ENCODE measurements at places on chromosomes 3 and 15.
A peak's percentile ranks its signal among the peaks of the same experiment; 100 is the strongest.

- no peak for DNase-seq
Observed at GRCh38 chr3:4730719-4731118, 237.6 kb downstream of the ITPR1 start.

DNA sequence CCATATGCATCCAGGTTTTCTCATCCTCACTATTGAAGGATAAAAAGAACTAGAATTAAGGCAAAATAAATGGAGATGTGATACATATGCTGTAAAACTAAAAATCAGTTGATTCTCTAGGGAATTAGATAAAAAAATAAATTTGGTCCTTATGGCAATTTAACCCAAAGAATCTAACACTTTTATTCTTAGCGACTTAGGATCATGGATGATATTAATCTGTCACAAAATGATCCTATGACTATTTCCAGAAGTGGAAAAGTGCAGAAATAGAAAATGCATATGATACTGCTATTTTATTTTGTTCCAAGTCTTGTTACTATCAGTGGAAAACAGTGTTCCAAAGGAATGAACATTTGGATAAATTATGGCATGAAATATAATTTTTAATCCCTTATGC, 746.3 kb downstream of the ROBO2 start:
- DNase-seq: no peak

- DNase-seq: no peak
Observed at GRCh38 chr3:68088216-68088615, 433.8 kb upstream of the SUCLG2 start.

GRCh38 chr15:67107014-67107812, 41.8 kb downstream of the SMAD3 start:
- DNase-seq: no peak

- DNase-seq: no peak
Observed at GRCh38 chr3:156413293-156413892, 141.5 kb downstream of the SSR3 start.

DNA sequence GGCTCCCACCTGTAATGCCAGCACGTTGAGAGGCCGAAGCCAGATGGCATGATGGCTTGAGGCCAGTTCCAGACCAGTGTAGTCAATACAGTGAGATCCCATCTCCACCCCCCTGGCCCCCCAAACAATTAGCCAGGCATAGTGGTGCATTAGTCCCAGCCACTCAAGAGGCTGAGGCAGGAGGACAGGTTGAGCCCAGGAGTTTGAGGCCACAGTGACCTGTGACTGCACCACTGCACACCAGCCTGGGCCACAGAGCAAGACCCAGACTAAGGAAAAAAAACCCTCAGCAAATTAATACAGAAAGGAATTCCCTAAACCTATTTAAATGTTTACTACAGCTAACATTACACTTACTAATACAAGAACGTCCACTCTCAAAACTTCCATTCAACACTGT, 424.6 kb downstream of the SHQ1 start:
- no peak for DNase-seq

DNA sequence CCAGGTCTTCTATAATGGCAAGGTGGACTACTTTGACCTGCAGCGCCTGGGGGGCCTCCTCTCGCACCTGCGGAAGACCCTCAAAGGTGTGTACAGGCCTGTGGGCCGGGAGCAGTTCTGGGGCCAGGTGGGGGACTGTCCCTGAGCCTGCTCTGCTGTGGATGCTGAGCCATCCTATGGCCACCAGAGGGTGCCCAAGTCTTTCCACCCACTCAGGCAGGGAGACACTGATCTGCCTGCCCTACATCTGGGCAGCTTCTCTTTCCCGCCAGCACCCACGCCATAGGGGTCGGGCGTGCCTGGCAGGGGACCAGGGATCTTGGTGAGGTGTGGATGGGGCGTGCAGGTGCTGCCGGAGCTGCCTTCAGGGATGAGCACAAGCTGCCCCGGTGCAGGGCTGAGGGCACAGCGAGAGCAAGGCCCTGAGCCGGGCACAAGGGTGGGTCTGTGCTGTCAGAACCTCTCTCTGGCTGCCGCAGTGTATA, 14.1 kb downstream of the RNF123 start:
- DNase-seq: no peak

DNA sequence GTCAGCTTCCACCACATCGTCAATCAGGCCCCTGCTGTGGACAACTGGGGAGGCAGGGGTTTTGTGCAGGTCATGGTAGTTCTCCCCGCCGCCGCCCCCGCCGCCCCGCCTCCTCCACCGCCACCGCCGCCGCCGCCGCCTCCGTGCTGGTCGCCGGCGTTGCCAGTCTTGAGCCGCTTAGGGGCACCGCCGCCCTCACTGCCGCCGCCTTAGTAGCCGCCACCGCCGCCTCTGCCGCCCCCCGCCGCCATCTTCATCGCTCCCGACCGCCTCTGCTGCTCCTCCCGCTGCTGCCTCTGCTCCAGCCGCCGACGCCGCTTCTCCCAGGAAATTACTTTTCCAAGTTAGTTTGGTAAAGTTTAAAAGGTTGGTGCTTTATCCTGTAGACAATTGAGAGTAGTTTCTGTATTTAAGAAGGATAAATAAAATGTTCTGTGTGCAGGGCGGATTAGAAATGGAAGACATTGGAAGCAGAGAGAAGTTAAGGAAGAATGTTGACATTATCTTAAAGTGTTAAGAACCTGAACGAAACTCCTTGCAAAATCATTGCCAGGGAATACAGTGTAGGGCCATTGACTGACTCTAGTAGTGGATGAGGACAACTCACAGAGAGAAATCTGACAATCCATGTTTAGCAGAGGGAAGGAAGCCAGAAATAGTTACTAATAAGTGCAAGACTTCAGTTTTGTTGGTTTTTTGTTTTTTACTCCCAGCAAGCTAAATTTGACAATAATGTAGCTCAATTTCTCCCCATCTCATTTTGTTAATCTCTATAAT, 53.0 kb upstream of the GOLGA8A start:
- DNase-seq: no peak

- DNase-seq: no peak
Observed at GRCh38 chr15:78056714-78057269, 20.7 kb downstream of the TBC1D2B start.

GRCh38 chr3:58073301-58074108, 65.3 kb downstream of the FLNB start:
- no peak for DNase-seq

- no peak for DNase-seq
Observed at GRCh38 chr15:97563516-97563915, 397.0 kb upstream of the ARRDC4 start.

GRCh38 chr3:54279005-54279583, 156.7 kb downstream of the CACNA2D3 start:
- DNase-seq: no peak

DNA sequence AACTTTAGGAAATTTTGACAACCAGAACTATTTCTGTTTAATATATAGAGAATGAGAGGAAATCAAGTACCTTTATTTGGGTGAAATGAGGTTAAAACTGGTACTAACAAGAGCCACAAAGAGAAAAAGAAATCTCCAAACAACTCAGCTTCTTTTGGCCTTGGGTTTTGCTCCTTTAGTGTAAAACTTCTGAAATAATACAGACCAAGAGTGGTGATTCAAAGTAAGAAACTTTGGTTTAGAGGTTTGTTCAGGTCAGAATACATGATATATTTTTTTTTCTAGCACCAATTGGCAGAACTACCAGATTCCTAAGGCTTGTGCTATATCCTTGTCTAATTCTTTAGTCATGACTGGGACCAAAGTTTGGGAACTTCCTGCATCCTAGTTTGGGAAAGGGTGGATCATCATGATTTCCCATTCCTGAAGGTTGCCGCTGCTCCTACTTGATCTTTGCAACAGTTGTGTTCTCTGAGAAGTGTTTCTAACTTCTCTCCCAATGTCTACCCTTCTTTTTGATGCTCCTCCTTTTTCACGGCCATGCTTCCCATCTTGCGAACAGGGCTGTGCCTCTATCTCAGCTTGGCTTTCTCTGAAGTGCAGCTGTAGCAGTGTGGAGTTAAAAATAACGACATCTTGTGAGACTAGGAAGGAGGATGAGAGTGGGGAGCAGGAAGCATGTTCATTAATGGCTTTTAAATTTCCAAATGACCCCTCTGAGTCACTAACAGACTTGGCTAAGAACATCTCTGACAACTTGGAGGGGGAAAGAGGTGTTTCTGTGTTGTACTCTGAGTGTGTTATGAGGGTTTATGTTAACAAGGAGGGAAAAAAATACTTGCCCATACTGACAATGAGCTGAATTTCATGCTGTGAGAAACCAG, 87.7 kb downstream of the KCNAB1 start:
- DNase-seq: no peak

- no peak for DNase-seq
Observed at GRCh38 chr3:175150812-175151401, 291.8 kb downstream of the NAALADL2 start.

DNA sequence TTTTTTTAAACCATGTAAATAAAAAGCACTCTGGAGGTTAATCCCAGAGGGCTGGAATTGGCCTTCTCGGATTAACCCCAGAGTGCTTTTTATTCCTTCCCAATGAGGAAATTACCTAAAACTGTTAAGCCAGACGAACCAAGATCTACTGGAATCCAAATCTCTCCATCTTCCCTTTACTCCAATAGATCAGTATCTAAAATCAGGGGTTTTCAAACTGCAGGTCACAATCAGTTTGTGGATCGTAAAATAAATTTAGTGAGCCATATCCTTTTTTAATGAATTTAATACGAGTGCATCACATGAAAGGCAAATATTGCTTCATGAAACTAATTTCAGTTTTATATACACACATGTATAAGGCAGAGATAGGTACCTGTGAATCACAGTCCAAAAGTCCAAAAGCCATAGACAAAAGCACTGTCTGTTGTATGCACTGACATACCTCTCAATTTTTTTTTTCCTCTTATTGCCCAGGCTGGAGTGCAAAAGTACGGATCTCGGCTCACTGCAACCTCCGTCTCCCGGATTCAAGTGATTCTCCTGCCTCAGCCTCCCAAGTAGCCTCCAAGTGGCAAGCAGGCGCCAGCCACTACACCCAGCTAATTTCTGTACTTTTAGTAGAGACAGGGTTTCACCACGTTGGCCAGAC, 61.3 kb downstream of the TBL1XR1 start:
- DNase-seq: no peak

DNA sequence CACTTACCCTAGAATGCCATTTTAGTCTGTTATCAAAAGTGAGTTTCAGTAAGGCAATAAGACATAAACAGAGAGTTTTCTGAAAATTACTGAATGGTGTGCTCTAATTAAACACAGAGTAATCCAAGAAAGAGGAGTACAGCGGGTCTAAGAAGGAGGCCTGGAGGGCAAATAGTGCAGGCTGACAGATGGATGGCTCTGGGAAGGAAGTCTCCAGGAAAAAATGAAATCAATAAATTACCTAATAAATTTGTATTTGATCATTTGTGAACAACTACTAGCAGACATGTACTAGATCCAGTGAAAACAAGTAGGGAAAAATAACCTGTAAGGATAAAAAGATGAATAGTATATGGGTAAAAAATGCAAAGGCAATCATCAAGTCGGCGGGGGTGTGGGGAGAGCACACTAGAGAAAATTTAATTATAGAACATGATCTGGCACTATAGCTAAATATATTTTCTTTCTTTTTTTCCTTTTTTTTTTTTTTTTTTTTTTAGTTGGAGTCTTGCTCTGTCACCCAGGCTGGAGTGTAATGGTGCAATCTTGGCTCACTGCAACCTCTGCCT, 22.6 kb upstream of the GPD1L start:
- DNase-seq: no peak

GRCh38 chr15:70703096-70703878, 60.1 kb downstream of the UACA start:
- no peak for DNase-seq

- no peak for DNase-seq
Observed at GRCh38 chr3:48232734-48233133, 8.2 kb upstream of the ZNF589 start.

DNA sequence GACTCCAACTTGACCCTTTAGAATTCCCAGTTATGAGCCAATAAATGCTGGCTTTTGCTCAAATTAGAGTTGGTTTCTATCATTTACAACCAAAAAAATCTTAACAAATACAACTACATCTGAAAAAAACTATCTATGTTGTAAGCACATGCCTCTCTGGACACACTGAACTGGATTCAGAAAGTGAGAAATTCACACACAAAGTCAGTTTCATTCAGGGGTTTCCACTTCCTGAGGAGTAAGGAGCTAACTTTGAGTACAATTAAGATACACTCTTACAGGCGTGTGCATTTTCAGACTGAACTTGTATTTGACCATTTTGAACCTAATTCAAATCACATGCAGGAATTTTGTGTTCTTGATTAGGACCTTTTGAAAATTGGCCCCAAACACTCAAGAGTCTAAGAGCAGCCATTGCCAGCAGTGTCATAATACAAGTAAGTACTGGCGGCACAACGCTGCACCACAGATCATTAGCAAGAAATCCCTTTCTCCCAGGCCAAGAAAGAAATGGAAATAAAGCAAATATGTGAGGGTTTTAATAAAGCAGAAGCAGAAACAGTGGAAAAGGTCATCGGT, 31.2 kb downstream of the LINS1 start:
- no peak for DNase-seq

DNA sequence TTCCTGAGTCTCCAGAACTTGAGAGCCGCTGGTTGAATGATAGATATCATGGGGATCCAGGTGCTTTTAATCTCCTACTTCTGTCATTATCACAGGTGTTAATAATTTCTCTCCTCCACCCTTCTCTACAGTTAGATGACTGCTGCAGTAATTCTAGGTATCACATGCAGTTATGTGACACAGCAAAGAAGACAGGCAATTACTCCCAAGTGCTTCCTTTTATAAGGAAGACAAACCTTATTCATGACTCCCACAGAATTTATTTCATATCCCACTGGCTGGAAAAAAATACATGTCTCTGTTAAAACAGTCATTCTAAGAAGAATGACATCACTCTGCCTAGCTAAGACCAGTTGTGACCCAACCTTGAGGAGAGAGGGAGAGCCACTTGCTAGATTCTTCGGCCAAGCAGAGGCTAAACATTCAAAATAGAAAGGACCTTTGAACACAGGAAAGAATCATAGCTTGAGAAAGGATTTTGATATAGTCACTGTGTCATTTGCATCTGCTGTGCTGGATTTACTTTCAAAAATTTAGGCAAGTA, 500.6 kb downstream of the SI start:
- no peak for DNase-seq

GRCh38 chr3:195005251-195005620, 265.7 kb downstream of the XXYLT1 start:
- DNase-seq: no peak

GRCh38 chr3:193921465-193921864, 214.5 kb upstream of the HES1 start:
- no peak for DNase-seq

GRCh38 chr3:43707266-43707665, 16.5 kb downstream of the ABHD5 start:
- no peak for DNase-seq

- DNase-seq: no peak
Observed at GRCh38 chr15:23566071-23566554, 639 bp downstream of the MKRN3 start.

GRCh38 chr15:80789796-80790195, 10.6 kb downstream of the CEMIP start:
- no peak for DNase-seq

- DNase-seq: peak; percentile 31
Observed at GRCh38 chr3:101942356-101942755, 93.0 kb downstream of the NFKBIZ start.
